ENCODE measurements at places on chromosomes 1 and 21.

- no peak for DNase-seq
Observed at GRCh38 chr1:211870156-211870555, 39.6 kb upstream of the LPGAT1 start.

- DNase-seq, result no peak
Observed at GRCh38 chr1:22255341-22256212, 112.7 kb upstream of the WNT4 start.

GRCh38 chr1:160522622-160523345 lies at the start of gene SLAMF6:
TSS of gene SLAMF6 (minus strand) at chr1:160523255. CDS start at chr1:160523192, 63 bp downstream.
- no peak for DNase-seq

DNA sequence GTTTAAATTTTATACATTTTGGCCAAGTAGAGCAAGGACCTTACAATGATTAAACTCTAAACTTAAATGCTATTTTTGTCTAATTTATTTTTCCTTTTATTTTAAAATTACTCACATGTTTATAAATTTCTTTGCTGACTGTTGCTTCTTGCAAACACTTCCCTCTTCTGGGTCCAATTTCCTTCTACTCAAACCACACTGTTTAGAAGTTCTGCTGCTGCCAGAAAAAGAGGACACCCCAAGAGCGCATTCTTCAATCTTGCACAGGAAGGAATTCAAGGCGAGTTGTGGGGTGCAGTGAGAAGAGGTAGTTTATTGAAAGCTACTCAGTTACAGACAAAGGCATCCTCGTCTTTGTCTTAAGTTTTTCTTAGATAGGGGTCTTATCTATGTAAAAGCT lies 88.5 kb upstream of the NEK7 start:
- DNase-seq, result no peak

DNA sequence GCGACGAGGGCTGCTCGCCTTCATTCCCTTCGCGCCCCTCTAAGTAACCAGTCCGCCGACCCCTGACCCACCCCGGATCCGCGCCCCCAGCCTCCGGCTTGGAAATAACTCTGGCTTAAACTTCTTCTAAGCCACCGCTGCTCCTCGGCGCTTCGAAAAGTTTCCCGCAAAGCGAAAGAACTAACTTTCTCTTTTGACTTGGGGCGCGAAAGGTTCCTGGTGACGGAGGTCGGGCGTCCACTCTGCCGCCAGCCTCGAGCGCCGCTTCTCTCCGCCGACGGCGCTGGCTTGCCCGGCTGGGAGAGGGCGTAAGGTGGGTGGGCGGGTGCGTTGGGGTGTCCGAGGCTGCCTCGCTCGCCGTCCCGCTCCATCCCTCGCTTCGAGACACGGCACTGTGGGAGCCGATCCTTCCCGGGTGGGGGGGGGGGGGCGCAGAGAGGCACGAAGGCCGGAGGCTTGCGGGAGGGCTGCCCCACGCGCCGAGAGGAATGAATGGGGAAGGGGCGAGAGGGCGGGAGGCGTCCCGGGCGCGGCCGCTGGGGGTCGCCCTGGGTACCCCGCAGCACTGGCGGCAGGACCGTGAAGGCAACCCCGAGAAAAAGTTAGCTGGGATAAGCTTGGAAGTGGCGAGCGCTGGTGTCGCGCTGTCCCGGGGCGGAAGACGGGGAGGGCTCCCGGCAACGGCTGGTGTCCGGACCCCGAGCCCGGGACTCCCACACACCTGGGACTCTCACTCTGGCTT lies 569 bp downstream of the ATF3 start:
- peak; percentile 86 for DNase-seq

DNA sequence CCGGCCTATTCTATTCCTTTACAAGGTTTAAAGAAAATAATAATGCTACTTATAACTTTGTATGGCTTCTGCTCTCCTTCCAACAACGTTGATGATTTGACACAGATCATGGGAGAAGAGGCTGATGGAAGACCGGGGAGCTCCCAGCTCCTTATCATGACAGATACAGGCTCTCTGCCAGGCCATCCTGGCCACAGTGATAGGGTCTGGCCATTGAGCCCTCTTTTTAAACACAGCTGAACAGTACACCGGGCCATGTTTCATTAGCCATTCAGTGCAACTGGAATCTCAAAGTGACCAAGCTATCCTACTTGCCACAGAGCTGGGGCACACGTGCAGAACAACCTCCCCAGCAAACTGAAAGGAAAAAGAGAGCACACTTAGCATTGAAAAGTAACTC lies 34.9 kb downstream of the DNAJC11 start:
- no peak for DNase-seq

GRCh38 chr1:1889090-1889750 lies 1.7 kb downstream of the GNB1 start:
- DNase-seq, result no peak

GRCh38 chr21:15624646-15625045 lies 105.1 kb upstream of the USP25 start:
- no peak for DNase-seq

DNA sequence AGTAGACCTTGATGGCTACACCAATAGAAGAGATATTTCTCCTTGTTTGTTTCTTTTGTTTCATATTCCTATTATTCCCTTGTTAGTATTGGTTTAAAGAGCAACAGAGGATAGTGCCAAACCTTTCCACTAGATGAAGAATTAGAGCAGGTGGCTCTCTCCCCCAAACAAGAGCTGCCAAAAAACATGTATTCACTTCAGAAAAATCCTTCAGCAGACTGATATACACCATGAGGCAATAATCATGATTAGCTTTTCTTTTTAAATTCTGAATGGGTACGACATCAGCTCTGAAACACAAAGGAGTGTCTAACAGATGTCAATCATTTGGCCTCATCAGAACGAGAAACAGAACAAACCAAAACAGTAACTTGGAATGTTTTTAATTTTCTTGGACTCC lies 67.3 kb upstream of the MAP10 start:
- DNase-seq, result no peak

DNA sequence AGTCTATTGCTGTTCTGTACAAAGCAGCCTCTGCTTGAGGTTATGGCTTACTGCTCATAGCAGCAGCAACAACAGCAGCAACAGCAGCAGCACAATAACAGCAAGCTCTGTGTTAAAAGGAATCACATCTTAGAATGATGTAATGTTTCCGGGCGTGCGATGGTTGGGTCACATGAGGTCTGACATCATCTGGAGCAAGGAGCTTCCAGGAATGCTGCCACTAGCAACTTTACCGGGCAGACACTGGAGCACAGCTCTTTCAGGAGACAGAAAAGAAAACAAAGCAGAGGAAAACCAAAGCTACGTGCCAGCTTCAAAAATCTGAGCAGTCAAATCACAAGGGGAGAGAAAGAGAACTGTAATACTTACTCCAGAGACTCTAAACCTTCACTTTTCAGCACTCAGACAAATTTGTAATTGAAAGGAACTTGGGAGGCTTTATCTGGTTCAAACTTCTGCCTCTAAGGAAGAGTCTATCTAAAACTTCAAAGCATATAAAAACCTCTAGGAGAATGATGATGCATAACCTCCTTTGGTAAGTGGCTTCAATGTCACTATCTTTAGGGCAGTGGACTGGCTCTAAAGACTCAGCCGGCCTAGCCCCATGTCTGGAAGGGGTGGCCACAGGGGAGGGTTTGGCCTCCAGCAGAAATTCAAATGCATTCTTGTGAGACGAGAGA lies 28.3 kb upstream of the RAB3GAP2 start:
- DNase-seq, result peak; percentile 82

DNA sequence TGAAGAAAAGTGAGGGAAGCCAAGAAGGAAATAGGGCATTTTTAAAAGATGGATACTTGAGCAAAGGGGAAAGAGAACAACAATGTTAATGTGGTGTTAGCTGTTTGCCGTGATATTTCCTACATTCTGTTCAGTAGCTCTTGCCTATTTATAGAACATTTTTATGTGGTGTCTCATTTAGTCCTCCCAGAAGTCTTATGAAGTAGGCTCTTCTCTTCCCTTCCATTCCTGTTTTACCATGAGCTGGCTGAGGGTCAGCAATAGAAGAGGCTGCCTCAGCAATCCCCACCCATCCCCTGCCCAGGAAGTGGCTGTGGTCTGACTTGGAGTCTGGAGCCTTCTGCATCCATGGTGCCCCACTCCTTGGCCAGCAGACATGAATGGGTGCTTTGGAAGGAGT lies 60.1 kb downstream of the KIAA0040 start:
- no peak for DNase-seq

DNA sequence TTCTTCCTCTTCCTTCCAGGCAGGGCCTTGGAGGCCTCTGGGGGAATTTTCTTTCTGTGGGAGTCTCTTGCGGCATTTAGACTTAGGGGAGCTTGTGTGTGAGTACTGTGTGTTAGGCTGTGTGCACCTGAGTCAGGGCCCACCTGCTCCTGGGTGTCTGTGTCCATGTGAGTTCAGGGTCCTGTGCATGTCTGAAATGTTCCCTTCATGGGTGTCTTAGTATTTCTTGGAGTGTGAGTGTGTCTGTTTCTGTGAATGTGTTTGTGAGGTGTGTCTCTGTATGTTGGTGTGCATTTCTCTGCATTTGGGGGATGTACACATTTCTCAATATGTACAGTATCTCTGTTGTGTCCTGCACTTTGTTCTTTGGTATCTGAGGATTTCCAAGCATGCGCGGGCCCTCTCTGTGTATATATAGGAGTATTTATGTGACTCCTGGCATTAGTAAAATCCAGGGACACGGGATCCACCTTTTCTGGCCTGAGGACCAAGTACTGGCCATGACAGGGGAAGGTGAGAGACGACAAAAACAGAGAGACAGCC lies 2.4 kb downstream of the TFAP2E start:
- DNase-seq, result no peak

DNA sequence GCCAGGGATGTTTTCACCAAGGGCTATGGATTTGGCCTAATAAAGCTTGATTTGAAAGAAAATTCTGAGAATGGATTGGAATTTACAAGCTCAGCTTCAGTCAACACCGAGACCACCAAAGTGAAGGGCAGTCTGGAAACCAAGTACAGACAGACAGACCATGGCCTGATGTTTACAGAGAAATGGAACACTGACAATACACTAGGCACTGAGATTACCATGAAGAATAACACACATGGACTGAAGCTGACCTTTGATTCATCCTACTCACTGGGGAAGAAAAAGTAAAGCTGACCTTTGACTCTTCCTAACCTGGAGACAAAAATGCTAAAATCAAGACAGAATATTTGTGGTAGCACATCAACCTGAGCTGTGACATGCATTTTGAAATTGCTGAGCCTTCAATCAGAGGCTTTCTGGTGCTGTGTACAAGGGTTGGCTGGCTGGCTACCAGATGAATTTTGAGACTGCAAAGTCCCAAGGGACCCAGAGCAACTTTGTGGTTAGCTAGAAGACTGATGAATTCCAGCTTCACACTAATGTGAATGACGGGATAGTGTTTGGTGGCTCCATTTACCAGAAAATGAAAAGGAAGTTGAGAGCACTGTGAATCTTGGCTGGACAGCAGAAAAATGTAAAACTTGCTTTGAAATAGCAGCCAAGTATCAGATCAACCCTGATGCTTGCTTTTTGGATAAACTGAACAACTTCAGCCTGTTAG lies 190.4 kb upstream of the KCTD3 start:
- DNase-seq, result peak; percentile 2

DNA sequence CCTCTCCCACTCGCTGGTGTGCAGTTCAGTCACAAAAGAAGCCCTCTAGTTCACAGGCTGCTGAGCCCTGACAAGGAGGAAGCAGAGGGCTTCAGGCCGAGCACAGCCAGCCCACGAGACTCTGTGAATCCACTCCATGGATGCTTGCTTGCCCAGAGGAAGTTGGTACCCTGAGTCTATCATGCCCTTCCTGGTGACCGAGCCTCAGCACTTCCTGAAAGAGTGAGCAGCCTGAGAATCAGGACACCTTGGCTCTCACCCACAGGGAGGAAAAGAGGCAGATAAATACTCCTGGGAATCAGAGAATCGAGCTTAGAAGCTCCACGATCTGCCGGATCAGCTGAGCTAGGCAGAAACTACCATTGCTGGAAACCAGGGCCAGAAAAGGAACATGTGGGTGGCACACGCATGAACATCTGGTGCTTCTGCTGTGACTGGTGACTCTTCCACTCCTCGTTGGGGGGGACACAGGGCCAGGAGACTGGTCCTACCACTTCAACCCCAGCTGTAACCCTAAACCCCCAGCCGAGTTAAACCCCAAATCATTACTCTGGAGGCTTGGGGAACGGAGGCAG lies 376.3 kb upstream of the CAMK1G start:
- DNase-seq, result no peak

DNA sequence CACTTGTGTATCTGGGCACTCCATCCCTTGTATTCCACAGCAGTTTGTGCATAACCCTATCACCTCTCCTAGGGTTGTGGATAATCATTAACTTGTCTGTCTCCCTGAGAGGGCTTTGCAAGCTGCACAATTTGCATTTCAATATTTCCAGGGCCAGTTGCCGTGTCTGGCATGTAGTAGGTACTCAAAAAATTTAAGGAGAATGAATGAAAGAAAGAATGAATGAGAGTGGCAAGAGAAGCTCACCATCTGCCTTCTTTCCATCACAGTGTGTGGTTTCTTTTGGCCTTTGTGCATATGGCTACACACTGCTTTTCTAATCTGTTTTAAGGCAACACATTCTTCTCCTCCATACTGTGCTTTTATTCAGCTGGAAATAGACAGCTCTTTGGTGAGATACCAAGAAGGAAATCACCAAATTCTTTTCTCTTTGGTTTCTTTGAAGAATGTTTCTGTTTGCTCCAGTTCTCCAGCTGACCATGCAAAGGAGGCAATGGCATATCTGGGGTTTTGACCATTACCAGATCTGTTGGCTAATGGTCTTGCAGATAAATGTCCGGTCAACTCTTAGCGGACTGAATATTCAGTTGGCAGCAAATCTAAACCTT lies 49.4 kb downstream of the NGF start:
- no peak for DNase-seq

- DNase-seq, result peak; percentile 76
Observed at GRCh38 chr1:170664093-170664827, at the start of gene PRRX1. TSS of gene PRRX1 (plus strand) at chr1:170664131. CDS start at chr1:170664219, 88 bp downstream.

DNA sequence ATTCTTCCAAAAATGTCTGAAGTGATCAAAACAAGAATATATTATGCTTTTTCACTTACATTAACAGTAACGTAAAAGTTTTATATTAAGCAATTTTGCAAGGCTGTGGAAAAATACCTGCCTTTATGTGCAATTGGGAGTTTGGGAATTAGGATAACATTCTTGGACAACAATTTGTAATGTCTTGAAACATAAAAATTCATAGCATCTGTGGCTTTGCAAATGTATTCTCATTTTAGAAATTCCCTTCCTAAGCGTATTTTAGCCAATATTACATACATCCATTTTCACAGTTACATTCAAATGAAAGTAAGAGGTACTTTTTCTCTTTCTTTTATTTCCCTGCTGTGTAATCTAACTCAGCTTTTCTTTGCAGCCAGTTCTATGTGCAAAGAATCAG lies 13.4 kb upstream of the CFH start:
- no peak for DNase-seq

DNA sequence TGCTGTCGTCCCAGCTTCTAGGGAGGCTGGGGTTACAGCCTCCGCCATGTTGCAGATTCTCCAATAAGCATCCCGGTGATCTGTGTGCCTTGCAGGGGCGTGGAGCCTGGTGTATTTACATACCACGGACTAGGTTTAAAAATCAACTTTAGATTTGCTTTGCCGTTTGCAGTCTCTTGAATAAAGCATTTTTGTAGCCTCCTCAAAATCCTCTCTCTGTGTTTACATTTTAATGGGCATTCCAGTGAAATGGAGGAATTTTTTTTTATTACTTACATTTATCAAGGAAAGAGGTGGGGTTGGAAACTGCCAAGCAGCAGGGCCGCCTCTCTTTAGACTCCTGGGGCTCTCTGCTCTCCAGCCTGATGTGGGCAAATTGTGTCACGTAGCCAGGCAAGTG lies 437.5 kb upstream of the VAMP3 start:
- DNase-seq, result no peak

GRCh38 chr1:68010543-68010942 lies 39.9 kb downstream of the DIRAS3 start:
- DNase-seq, result no peak

- no peak for DNase-seq
Observed at GRCh38 chr21:41706678-41707077, 60.2 kb downstream of the RIPK4 start.

All from eye (tissue), 1 donor.